Forelimb muscle (tissue), 1 donor: ENCODE measurements at places on chromosomes 16 and 17. TPM values are rescaled to one million over a fixed set of nuclear protein-coding genes. Genes with fewer than 3 reads are reported as not detected.

Gene ARL17B
- 9.6 TPM for polyA plus RNA-seq

Gene SPNS2
- polyA plus RNA-seq: 7.1 TPM

Gene PDIA2
- 0.68 TPM for polyA plus RNA-seq

Gene NUDT7
- polyA plus RNA-seq: 7.5 TPM

DNA sequence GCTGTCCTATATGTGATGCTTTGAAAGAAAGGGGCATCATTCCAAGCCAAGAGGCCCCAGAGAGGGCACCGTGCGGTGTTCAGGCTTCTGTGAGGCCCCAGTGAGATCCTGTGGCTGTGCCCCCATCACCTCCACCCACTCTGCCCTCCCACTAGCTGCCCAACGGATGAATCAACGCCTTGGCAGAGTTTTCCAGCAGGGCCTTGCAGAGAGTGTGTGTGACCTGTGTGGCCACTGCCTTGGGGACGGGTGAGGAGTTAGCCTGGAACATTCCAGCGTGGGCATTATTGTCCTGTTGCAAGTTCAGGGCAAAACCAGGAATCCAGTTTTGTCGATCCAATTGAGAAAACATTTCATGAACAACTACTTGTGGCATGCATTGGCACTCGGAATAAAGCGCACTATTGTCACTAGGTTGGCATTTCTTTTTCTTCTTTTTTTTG is 53.7 kb downstream of the SF3B3 start:
- DNase-seq: no peak

DNA sequence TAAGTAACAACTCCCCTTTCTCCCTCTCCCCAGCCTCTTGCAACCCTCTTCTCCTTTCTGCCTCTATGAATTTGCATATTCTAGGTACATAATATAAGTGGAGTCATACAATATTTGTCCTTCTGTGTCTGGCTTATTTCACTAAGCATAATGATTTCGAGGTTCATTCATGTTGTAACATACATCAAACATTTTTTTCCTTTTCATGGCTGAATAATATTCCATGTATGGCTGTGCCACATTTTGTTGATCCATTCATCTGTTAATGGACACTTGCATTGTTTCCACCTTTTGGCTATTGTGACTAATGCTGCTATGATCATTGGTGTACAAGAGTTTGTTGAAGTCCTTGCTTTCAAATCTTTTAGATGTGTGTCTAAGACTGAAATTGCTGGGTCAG is 17.6 kb upstream of the FA2H start:
- DNase-seq: no peak

GRCh38 chr16:55115506-55115905 is 184.8 kb downstream of the IRX5 start:
- no peak for DNase-seq

DNA sequence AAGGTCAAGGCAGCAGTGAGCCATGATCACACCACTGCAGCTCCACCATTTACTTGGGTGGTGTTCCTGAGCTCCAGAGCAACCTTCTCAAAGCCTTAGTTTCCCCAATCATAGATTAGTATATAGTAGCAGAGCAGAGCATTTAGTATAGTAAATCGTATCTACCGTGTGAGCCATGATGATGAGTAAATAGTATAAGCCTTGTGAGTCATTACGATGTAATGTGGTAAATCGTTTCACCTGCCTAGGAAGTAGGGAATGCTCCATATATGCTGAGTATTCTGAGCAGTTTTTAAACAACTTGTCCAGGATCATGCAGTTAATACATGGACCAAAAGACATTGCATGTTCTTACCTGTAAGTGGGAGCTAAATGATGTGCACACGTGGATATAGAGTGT is 66.4 kb downstream of the SCNN1B start:
- DNase-seq: no peak

- DNase-seq: no peak
Measured at GRCh38 chr17:39359994-39360393, 41.4 kb downstream of the FBXL20 start.

- DNase-seq: no peak
Measured at GRCh38 chr17:48842746-48843145, 11.9 kb downstream of the CALCOCO2 start.

DNA sequence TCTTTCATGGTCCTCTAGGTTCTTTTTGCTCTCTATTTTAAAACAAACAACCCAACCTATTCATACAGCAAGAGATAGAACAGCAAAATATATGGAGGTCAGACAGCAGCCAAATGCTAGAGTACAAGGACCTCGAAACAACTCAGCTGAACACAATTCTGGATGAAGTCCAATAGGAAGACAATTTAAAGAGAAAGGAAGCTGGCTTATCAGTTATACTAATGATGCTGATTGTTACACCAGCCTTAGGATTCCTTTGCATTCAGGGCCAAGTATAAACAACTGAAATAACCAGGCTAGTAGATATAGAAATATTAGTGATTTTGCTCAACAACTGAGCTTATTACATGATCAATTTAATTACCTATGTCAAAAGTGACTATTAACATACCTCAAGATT is 2.5 kb downstream of the SSH2 start:
- DNase-seq: no peak

GRCh38 chr17:73209436-73209835 is 16.6 kb downstream of the COG1 start:
- no peak for DNase-seq
